ENCODE measurements at places on chromosomes 7 and 10. TPM values are rescaled to one million over a fixed set of nuclear protein-coding genes. Genes with fewer than 3 reads are reported as not detected.

GRCh38 chr10:89679986-89680385 lies 21.4 kb upstream of the KIF20B start:
- DNase-seq, result no peak

The IGFBP3 gene
- 359 TPM for total RNA-seq

DNA sequence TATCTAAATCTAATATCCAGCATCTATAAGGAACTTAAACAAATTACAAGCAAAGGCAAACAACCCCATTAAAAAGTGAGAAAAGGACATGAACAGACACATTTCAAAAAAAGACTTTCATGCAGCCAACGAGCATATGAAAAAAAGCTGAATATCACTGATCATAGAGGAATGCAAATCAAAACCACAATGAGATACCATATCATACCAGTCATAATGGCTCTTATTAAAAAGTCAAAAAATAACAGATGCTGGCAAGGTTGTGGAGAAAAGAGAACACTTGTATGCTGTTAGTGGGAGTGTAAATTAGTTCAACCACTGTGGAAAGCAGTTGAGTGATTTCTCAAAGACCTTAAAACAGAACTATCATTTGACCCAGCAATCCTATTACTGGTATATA lies 334.4 kb upstream of the CACNA2D1 start:
- no peak for DNase-seq

GRCh38 chr7:979886-980571 lies 3.0 kb upstream of the CYP2W1 start:
- DNase-seq, result no peak

The PLPP4 gene
- not detected for total RNA-seq

GRCh38 chr10:12262278-12262981 lies 66.4 kb downstream of the CDC123 start:
- DNase-seq, result no peak

DNA sequence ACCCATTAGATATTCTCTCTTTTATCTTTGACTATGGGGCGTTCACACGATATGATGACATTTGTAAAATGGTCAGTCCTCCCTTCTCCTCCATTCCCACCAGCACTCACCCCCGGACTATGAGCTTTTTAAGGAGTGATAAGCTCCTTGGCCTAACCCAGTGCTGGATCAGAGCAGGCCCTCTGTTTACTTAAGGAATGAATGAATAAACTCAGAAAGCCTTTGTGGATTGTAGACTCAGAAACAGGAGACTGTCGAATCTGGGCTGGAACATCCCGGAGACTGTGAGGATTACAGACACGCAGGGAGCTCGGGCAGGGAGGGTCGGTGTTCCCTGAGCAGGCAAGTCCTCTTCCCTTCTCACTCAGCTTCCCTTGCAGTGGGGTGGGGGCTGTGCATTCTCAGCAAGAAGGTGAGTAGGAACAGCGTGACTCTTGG lies 6.8 kb upstream of the ZCCHC24 start:
- no peak for DNase-seq

The IDI2 gene
- not detected for total RNA-seq

- no peak for DNase-seq
Measured at GRCh38 chr10:96380821-96381220, 22.0 kb upstream of the OPALIN start.

The FGF8 gene
- total RNA-seq, result 0.37 TPM

DNA sequence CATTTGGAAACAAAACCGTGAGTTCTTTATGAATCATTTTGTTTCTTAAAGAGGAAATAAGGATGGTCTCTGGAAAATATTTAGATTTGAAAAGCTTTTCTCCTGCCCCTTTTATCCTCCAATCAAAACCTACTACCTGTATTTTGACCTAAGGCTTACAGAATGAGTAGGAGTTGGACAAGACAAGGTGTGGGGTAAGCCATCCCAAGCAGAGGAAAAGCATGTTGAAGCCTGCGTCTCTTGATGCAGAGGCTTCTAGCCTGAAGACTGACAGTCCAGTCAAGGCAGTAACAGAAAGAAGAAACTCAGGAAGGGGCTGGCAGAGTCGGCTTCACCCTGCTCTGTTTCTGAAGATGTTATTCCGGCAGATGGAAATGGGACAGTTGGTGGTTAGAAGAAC lies 551.1 kb downstream of the SORCS3 start:
- no peak for DNase-seq

The PRPS1L1 gene
- not detected for total RNA-seq

The JMJD1C gene
- 66.0 TPM for total RNA-seq

The GIMAP4 gene
- total RNA-seq, result not detected

GRCh38 chr10:114083040-114083439 lies 39.4 kb downstream of the ADRB1 start:
- DNase-seq, result no peak

- no peak for DNase-seq
Measured at GRCh38 chr10:71250405-71250804, 38.0 kb downstream of the UNC5B start.

GRCh38 chr10:92735938-92736337 lies 46.2 kb downstream of the HHEX start:
- DNase-seq, result no peak

GRCh38 chr7:16345979-16346958 lies 75.1 kb downstream of the CRPPA start:
- DNase-seq, result peak; percentile 43

GRCh38 chr7:54757711-54758110 lies 1.3 kb downstream of the SEC61G start:
- DNase-seq, result no peak

DNA sequence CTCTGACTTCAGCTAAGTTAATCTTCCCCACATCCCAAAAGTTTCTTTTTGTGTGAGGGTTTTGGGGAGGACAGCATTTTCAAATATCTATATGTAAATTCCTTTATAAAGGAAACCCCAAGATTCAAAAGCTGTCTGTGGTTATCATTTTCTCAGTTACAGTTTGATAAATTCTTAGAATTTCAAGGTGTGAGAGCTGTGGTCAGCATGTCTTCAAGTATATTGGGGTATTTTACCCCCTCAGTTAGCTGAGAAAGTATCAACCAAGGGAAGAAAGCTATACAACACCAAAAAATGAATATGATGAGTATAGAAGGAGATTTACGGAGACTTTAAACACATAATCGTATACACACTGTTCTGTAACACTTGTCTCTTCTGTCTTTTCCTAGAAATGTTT lies 109.2 kb downstream of the SND1 start:
- DNase-seq, result no peak

- peak; percentile 34 for DNase-seq
Measured at GRCh38 chr7:81482600-81483186, 287.2 kb downstream of the HGF start.

The SLC29A4 gene
- 2.5 TPM for total RNA-seq

GRCh38 chr7:2289111-2289586 lies 25.1 kb downstream of the SNX8 start:
- DNase-seq, result no peak

- no peak for DNase-seq
Measured at GRCh38 chr7:121985476-121986030, 112.6 kb downstream of the PTPRZ1 start.

The TRIM73 gene
- 1.4 TPM for total RNA-seq

The UTF1 gene
- total RNA-seq, result not detected

DNA sequence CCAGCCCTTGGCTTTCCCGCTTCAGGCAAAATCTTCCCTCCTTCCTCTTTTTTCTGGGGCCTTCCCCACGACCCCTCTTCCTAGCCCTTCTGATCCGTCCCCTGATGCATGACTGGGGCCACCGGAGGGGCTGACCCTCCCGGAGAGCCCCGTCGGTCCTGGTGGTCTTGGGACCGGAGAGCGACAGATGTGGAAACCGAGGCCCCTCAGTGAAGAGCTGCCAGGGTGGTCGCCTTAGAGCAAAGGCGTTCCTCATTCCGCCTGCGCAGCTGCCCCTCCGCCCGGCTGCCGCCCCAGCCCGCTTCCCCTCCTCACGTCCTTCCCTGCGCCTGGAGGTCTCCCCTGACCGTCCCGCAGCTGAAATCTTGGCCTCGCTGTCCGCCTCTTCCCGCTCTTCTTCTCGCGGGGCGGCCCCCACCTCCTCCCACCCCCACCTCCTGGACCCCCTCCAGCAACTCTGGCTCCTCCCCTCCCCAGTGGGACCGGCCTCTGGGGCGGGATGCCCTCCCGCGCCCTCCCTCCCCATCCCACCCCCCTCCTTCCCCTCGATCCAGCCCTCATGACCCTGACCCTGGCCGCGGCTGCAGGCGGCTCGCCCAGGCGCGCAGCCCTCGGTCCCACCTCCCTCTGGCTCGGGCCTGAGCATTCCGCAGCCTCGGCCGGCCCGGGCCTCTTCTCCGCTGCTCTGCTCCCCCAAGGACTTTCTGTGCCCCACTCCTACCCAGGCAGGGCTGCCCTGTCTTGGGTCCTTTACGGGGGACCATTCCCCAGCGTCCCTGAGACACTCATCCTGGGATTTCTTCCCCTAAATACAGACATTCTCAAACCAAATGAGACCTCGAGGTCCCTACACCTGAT lies at the start of gene RARRES2:
TSS of gene RARRES2 (minus strand) at position 367 of the 858 bp plus-strand sequence. CDS start 1,020 bp downstream, outside the sequence.
- DNase-seq, result no peak

DNA sequence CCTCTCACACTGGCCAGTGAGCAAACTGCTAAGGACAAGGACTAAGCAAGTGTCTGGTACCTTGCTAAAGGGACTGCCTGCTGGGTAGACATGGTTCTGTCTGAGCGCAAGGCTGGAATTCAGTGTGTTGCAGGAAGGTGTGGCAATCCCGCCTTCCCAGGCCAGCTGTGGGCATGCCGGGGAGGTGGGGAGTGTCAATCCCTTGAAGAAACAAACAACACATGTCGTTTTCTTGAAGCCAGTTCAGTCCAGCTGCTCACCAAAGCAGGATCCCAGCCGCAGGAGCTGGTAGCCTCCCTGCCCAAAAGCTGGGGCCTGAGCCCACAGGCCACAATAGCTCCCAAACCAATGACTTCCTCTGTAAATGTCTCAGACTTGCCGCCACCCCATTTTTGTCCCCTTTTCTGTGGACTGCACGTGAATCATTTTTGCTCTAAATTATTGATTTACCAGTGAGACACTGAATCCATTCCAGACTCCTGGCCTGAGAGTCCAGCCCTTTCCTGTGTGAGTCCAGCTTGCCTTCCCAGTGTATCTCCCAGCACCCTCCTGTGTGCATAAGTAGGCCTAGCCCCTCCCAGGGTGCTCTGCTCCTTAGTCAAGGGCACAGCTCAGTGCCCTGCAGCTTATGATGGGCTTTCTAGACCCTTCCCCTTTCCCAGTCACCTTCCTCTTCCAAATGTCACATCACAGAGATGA lies 166.8 kb downstream of the RGS10 start:
- DNase-seq, result no peak

DNA sequence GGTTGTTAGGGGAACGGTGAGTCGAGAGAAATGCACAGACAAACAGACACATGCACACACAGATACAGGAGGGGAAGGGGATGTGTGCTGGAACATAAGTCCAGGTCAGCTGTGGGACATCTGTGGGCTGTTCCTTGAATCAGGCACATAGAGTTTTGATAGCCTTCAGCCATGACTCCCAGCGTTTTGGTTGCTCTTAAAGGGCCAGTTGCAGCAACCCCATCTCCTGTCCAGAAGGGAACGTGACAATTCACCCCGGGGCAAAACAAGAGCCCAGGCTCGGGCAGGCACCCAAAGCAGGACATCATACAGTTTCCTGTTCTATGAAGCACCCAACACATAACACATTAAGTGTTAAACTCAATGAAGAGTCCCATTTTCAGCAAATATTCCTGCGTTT lies 9.6 kb downstream of the INSYN2A start:
- DNase-seq, result no peak

GRCh38 chr10:125116652-125117310 lies 43.6 kb downstream of the CTBP2 start:
- no peak for DNase-seq

- peak; percentile 25 for DNase-seq
Measured at GRCh38 chr7:33062023-33062781, at the start of gene NT5C3A. Gene NT5C3A (minus strand): TSS chr7:33062776. CDS start chr7:33062705, 71 bp downstream.

The MMRN2 gene
- total RNA-seq, result 0.37 TPM

GRCh38 chr10:2701802-2702201 lies 365.5 kb upstream of the PFKP start:
- DNase-seq, result no peak

- no peak for DNase-seq
Measured at GRCh38 chr7:26337232-26337865, 45.7 kb downstream of the SNX10 start.

DNA sequence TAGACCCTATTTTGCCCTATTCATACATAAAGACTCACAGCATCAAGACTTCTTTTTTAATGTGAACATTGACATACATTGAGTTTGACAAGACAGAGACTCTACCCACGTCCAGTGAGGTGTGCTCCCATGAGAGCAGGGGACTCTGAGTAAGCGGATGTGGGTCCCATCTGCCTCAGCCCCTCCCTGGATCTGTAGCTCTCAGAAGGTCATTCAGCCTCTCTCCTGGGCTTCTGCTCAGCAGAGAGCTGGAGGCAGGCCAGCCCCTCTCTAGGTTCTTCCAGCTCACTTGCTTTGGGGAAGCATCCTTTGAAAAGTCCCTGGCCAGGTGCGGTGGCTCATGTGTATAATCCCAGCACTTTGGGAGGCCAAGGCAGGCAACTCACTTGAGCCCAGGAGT lies 146.9 kb upstream of the ZMIZ1 start:
- DNase-seq, result no peak

DNA sequence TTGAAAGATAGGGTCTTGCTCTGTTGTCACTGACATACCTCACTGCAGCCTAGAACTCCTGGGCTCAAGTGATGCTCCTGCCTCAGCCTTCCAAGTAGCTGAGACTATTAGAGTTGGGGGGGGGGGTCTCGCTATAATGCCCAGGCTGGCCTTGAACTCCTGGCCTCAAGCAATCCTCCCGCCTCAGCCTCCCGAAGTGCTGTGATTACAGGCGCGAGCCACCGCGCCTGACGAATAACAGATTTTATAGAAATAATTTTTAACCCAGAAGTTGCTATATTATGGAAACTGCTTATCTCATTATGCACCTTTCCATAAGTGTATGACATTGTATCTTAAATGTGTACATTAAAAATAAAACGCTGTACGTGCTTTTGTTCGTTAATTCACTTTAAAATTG lies 846 bp downstream of the ANKRD26 start:
- DNase-seq, result no peak

The HGF gene
- total RNA-seq, result not detected

The NANOS1 gene
- 1.8 TPM for total RNA-seq

The FBXL13 gene
- total RNA-seq, result 38.7 TPM

DNA sequence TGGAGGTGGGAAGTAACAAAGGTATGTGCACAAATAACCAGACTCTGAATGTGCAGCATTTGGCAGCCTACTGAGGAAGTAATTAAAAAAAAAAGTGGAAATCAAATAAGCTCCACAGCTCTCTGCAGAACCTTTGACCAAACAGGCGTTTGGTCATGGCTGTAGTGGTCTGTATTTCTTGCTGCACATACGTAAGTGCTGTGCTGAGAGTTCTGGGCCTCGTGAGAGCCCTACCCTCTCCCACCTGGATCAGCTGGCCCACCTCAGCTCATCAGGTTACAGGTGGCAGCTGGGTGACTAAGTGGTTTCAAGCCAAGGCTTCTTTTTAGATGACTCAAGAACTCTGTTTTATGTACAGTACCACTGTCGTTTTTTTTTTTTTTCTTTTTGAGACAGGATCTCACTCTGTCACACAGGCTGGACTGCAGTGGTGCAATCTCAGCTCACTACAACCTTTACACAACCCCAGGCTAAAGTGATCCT lies 178.2 kb upstream of the KLF6 start:
- no peak for DNase-seq

The CASP7 gene
- 121 TPM for total RNA-seq

- DNase-seq, result no peak
Measured at GRCh38 chr10:110013630-110014293, 6.0 kb downstream of the ADD3 start.
